ENCODE measurements at places on chromosomes 5 and 9.

GRCh38 chr5:175861337-175862130, 9.8 kb upstream of the CPLX2 start:
- no peak for DNase-seq

DNA sequence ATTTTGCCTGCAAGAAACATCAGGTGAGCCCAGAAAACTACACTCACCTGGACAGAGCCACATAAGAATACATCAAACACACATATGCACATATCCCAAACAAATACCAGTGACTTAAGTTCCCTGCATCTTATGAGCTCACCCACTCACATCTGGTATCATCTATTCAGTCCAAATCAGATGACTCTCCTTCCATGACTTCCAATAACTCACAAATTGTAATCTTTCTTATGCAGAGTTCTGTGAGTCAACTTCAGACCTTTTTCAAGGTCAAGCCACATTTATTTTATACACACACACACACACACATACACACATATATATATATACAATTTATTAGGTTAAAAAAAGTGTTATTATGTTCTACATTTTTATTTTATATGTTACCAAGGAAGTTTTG, 1711.9 kb upstream of the CDH9 start:
- no peak for DNase-seq

DNA sequence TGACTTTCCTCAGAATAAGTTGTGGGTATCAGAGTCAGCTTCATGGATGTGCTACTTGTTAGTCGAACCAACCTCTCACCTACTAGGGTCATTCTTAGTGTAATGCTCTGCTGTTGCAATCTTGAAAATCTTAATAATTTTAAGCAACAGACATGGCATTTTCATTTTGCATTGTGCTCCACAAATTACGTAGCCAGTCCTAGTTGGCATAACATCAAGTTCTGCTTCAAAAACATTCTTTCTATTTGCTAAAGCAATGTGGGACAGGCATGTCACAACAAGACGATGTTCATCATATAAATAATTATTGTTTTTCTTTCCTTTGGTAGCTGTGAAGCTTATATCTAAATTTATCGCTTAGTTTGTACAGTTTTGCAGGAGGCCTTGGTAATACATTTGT, 39.3 kb upstream of the CDH12 start:
- DNase-seq, result no peak

GRCh38 chr9:14455243-14455642, 141.3 kb upstream of the NFIB start:
- no peak for DNase-seq

- no peak for DNase-seq
Measured at GRCh38 chr5:180098991-180099732, 27.6 kb upstream of the RNF130 start.

- DNase-seq, result no peak
Measured at GRCh38 chr9:75461183-75461582, 372.9 kb downstream of the OSTF1 start.

DNA sequence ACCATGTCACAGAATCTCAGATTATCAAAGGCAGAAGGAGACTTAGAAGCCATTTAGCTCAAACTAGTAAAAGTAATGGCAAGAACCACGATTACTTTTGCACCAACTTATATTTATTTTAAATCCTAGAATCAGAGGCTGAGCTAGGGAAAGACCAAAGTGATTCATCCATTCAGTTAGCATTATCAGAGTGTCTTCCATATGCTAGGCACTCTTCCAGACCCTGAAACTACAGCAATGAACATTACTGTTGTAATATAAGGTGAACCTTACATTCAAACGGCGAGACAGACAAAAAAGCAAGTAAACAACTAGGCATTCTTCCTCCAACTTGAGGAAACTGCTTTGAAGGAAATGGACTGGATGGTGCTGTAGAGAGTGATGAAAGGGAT, 7.9 kb downstream of the PDE6A start:
- no peak for DNase-seq

- DNase-seq, result no peak
Measured at GRCh38 chr9:80320916-80321315, 749.2 kb downstream of the TLE4 start.

GRCh38 chr5:170120576-170120975, 14.9 kb downstream of the FOXI1 start:
- no peak for DNase-seq

DNA sequence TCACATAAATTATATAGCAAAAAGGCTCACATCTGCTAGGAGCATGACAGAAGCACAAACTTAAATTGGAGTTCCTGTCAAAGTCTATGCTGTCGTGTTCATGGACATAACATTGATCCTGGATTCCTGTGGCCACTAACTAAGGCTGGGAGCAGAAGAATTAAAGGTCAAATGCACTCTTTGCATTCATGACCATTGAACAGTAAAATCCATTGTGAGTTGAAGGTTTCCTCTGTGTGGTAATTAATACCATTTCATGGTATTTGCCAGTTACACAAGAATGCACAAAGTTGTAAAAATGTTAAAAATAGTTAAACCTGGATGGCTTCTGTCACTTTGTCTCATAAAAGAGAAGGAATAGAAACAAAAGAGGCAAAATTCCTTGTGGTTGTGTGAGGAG, 242.6 kb downstream of the NPR3 start:
- DNase-seq, result no peak

- no peak for DNase-seq
Measured at GRCh38 chr9:110069326-110070248, 138.4 kb downstream of the C9orf152 start.

DNA sequence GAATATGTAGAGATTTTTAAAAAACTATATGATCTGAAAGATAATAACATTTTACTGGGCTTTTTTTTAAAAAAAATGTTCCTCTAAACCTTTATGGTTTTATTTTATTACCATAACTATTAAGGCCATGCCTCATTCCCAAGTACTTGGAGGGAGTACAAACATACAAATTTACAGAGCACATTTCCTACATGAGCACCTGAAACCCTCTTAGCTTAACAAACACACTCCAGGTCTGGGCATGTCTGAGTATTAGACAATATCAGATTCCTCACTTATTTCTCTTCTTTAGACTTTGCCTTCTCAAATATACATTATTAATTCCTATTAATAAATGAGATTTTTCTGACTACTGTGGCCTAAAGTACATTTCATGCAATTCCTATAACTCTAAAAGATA, 319.2 kb downstream of the SLCO4C1 start:
- DNase-seq, result no peak

- DNase-seq, result no peak
Measured at GRCh38 chr5:146645342-146645741, 129.4 kb upstream of the GPR151 start.

DNA sequence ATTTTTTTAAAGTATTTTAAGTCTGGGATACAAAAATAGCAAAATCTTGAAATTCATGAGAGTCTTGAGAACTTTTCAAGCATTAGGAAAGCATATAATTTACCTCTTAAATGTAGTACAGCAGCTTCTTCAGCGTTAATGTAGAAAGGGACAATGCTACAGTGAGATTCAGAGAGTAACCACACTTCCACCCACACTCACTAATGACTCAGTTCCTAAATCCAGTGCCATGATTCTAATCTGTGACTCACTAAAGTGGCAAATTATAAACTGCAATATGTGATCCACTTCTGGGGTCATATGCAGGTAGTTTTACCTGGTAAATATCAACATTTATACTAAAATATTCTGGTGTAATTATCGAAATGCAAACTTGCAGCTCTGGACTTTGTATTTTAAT, 434.5 kb upstream of the TUSC1 start:
- DNase-seq, result no peak

- DNase-seq, result no peak
Measured at GRCh38 chr5:93632327-93632726, 49.3 kb downstream of the NR2F1 start.

GRCh38 chr5:113678924-113679575, 165.6 kb downstream of the YTHDC2 start:
- DNase-seq, result no peak

DNA sequence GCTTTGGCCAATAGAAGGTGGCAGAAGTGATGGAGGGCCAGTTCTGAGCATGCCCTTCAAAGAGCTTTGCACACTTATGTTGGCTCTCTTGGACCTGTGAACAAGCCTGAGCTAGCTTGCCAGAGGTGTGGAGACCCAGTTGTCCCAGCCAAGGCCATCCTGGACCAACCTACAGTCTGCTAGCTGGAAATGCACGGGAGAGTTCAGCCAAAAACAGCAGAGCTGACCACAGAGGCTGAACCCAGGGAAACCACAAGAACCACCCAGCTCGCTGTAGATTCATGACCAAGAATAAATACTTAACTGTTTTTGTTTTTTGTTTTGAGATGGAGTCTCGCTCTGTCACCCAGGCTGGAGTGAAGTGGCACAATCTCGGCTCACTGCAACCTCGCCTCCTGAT, 65.4 kb upstream of the HAND1 start:
- no peak for DNase-seq

DNA sequence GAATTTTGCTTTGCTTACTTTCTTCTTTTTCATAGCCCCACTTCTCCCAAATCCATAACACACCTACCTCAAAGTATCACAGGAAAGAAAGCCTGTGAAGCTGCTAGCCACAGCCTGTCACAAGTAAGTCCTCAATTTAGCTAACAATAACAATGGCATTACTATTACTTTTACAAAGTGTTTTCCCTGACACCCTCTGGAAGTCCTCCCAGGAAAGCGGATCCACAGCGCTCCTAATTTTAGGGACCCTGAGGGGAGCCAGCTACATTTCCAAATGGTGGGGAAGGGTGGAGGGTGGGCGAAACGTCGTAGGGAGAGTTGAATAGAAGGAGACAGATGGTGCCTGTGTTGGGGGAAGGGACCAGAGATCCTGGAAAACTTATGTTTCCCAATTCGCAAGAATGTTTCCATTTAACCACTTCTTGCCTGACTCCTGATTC, 523 bp upstream of the WWC1 start:
- DNase-seq, result no peak

DNA sequence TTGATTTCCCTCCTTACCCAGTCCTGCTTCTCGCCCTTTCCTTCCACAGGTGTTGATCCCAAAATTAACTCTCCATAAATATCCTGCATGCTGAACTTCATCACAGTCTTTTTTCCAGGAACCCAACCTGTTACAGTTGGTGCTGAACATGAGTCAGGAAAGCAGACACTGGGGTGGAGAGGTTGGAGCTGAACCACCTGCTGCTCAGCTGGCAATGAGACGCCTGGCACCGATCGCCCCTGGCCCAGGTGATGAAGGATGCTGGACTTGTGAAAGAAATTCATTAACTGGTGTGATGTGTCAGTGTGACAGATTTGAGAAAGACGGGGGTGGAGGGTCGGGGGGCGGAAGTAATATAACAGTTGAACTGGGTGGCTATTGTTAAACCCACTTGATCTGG, 30.6 kb downstream of the CPLX2 start:
- no peak for DNase-seq

DNA sequence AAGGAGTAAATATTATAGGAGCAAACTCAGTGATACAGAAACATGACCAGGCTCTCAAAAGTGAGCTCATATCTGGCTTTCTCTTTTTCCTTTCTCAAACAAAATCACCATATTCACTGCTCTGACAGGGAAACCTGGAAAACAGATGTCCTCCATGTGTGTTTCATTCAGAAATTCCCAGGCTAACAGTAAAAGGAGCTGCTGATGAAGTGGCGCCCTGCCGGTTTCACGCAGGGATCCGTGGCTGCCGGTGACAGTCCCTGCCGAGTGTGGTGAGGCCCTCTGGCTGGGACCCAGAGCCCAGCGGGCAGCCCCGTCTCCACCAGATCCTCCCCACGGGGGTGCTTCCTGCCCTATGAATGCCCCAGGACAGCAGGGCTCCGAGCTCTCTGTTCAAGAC, 208.1 kb downstream of the GNA14 start:
- DNase-seq, result no peak

DNA sequence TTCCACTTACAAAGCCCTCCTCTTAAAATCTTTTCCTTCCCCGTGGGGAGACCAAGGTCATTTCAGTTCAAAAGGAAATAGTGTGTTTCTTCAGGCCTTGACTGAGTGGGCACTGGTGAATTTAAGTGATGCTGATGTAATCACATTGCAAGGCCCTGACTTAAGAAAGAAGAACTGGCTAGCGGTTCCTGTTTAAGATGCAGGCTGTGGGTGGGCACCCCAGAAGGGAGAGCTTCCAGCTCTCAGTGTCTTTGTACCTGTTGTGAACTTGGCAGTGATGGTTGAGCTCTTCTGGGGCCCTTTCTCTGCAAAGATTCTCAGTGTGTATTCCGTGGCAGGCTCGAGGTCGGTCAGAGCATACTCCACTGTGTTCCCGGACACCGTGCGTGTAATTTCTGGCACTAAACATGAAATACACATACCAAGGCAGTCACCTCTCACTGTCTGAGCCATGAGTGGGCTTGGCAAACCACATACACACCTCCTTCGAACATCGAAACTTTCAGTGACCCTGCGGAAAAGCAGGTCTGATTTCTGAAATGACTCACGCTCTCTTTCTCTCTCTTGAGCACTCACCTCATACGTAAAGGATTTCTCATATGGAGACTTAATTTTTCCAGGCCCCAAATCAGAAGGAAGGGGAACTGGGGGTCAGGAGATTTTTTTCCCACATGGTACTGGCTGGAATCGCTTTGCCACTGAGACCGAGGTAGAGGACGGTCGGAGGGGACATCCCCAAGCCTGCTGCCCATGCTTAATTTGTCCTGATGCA, 81.9 kb downstream of the TNC start:
- no peak for DNase-seq

DNA sequence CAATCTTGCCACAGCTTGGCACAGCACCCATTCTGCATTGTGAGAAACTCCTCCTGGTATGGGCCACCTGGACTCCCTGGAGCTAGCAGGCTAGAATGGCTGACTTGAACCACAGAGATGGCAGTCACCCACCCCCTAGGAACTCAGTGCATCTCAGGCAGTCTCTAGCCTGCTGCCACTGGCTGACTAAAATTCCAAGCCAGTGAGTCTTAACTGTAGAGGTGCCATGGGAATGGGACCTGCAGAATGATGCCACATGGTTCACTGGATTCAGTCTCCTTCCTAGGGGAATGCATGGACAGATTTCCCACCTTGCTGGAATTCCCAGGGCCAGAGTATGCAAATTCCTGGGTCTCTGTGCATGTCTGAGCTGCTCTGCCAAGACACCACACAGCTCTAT, 382.9 kb downstream of the MAN2A1 start:
- no peak for DNase-seq

- DNase-seq, result no peak
Measured at GRCh38 chr9:32136700-32137339, 247.6 kb upstream of the ACO1 start.

DNA sequence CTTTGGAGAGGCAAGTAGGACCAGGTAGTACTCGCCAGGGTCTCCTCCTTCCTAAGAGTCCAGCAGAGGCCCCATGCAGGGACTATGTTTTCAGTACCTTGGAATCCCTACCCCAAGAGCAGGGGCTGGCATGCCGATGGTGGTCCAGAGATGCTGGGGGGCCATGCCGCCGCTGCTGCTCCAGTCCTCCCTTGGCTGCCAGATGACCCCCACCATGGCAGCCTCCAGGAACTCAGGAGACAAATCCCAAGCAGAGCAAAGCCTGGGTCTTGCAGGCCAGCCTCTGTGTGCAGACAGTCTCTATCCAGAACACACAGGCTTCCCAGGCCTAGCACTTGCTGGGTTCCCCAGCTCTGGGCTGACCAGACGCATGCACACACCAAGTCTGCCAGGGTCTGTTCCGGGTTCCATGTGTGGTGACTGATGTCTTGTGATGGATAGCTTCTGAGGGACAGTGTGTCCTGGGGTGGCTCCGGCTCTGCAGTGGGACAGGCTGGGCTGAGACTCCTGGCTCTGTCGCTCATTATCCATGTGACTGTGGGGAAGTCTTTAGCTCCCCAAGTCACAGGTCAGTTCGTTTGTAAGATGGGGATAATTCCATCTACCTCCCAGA, 127.3 kb downstream of the CRB2 start:
- no peak for DNase-seq

GRCh38 chr5:178337334-178337741, 104.7 kb upstream of the PHYKPL start:
- no peak for DNase-seq
